ENCODE measurements at places on chromosomes 7 and 10.

GRCh38 chr7:34759477-34760125, 101.6 kb downstream of the NPSR1 start:
- DNase-seq: peak; percentile 51

GRCh38 chr7:117827862-117828261, 45.4 kb downstream of the CTTNBP2 start:
- DNase-seq: no peak

DNA sequence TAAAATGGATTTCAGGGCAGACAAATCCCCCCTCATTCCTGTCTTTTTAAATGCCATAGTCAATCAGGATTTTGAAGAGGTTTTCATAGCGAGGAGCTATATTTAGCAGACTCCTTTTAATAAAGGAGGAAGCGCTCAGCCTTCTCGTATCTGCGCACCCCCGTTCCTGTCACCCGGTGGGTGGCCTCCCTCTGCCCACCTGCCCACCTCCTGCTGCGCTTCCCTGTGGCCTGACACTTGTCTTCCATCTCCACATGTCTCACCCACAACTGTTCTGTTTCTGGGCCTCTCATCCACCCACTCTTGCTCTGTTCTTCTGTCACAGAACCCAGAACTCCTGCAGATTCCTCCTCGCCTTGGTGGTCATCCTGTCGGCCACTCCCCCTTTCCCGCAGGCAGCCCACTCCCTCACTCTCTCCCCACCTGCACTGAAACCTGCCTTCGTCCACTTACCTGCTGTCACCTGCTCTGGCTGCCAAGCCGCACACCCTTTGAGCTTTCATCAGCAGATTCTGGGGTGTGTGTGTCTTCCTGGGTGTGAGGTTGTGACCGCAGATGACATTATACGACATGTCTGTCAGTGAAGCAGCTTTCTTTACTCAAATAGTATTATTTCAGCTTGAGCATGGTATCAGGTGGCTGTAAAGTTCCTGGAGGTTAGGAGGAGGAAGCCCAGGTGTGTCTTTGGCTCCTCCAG, 163.5 kb upstream of the AGK start:
- no peak for DNase-seq

DNA sequence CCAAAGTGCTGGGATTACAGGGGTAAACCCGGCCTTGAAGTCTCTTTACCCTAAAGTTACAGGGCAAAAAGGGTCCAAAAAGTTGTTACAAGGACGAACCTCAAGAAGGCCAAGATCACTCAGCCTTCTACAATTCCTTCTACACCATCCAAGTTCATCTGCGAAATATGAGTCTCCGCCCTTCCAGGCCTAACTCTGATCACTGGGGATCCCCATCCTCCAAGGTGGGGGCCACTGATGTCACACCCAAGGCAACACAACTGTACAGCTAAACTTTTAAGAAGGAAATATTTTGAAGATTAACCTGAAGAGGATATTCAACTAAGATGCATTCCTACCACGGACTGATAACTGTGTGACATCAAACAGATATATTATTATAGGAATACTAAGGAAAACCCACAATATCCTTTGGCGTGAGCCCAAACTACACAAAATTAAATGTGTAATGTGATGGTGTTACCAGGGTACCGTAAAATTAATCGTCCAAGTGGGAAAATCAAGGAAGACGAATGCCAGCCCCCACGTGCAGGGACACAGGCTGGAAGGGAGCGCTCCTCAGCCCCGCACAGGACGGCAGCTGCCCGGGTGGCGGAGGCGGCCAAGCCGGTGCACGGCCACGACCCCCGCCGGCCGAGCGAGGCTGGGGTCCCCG, 1.0 kb downstream of the PAXIP1 start:
- peak; percentile 12 for DNase-seq

- DNase-seq: no peak
Measured at GRCh38 chr10:4885162-4885561, 59.2 kb downstream of the AKR1E2 start.

DNA sequence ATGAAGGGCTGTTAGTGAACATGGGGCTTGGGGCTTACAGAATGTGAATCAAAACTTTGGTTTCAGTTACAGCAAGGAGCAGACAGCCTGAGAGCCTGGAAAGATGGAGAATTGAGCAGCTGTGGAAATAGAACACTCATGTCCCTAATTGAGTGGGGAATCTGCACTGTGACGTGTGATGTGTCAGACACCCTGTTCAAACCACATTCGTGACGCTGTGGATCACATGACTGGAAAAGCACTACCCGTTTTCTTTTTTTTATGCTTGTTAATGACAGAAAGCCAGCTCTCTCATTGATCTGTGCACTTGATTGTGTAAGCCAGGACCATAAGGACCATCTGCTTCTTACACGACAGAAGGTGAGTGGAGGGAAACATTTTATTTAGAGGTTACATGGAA, 15.1 kb upstream of the TBX20 start:
- DNase-seq: no peak

- DNase-seq: no peak
Measured at GRCh38 chr7:117916309-117916708, 43.1 kb upstream of the CTTNBP2 start.

GRCh38 chr7:25180592-25180923, 47.7 kb downstream of the NPVF start:
- no peak for DNase-seq

GRCh38 chr7:130149281-130150139, 55.7 kb downstream of the TMEM209 start:
- peak; percentile 67 for DNase-seq

DNA sequence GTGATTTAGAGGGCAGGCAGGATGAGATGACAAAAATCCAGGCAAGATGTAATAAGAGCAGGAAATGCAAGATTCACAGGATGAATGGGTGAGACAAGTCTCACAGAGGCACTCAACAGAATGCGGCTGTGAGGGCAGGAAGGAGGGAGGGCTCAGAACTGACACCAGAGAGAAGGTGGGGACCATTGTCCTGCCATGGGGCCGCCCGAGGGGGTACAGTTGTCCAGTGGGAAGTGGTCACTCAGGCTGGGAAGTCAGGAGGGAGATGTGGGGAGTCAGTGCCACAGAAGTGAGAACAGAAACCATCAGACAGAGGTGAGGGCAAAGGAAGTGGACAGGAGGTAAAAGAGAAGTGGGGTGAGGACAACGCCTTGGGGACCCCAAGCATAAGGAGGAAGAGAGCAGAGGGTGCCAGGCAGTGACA, 8.9 kb downstream of the HIP1 start:
- DNase-seq: no peak

DNA sequence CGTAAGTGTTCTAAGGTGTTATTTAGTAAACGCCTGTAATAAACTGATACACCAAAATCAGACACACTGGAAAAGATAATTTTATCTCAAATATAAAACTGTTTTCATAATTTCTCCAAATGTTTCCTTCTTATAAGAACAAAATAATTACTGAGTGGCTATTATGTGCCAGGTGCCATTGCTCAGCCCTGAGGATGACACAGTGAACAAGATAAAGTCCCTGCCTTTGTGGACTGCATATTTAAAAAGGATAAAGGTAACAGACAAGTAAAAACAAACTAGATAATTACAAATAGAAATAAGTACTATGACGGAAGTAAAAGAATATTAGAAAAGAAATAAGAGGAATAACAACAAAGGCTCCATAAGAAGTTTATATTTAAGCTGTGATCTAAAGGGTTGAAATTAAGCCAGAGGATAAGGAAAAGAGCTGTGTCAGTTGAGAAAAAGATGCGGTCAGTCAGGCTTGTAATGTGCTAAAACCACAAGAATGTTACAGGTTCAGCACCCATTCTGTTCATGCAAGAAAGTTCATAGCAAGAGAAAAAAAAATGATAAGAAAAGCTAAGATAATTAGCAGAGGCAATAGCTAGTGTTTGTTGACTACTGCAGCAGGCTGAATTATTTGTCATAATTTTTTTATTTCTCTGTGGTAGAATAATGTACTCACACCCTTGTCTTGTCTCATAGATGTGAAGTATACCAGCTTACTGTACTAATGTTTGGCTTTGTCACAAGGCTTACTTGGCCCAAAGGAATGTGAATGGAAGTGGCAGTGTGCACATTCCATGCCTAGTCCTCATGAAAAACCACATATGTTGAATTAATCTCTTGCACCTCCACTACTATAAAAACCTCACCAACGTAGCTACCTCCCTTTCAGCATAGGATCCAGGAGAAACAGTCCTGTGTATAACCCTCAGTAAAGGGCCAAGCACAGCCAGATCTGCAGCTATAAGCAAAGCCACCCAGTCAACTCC, 75.1 kb downstream of the CRPPA start:
- DNase-seq: no peak

- DNase-seq: no peak
Measured at GRCh38 chr7:140126435-140127034, 50.2 kb downstream of the KDM7A start.

DNA sequence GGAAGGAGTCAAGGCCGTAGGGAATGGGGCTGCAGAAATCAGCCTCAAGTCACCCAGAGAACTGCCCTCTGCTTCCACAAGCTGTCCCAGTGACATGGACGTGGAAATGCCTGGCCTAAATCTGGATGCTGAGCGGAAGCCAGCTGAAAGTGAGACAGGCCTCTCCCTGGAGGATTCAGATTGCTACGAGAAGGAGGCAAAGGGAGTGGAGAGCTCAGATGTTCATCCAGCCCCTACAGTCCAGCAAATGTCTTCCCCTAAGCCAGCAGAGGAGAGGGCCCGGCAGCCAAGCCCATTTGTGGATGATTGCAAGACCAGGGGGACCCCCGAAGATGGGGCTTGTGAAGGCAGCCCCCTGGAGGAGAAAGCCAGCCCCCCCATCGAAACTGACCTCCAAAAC, 50.2 kb upstream of the PDCD4 start:
- DNase-seq: no peak

GRCh38 chr10:48926764-48927540, 12.7 kb downstream of the LRRC18 start:
- no peak for DNase-seq

DNA sequence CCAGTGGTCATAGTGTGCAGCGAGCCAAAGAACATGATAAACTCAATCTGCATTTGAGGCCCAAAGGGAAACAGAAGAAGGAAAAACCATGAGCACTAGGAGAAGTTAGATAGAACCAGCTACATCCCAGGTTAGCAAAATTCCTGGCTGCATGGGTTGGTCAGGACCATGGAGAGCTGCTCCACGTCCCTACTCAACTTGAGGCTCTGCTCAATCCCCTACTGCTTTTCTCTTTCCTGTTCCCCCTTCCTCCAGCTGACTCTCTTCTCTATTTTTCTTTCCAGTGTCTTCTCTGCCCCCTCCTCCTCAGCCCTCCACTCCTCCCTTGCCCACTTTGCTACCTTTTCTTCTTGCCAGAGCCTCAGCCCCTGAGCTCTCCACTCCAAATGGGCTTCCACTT, 21.9 kb upstream of the VSIR start:
- peak; percentile 22 for DNase-seq

- DNase-seq: no peak
Measured at GRCh38 chr7:31648288-31648687, 38.7 kb upstream of the PPP1R17 start.

DNA sequence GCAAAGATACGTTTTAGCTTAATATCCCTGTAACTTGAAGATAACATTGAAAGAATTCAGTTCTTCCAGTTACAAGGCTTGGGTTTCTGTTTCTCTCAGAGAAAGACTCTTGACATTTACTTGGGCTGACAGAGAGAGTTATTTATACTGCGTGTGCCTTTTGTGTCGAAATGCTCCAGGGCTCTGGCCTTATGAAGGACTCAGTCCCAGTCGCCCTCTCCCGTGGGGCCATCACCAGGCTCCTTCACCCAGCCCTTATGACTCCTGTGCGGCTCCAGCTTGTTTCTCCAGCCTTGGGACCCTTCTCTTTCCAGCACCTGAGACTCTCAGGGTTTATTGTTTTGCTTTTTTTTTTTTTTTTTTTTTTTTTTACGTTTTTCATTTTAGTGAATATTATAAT, 242.3 kb upstream of the DKK1 start:
- DNase-seq: no peak

- DNase-seq: no peak
Measured at GRCh38 chr10:52466464-52466863, 152.4 kb downstream of the DKK1 start.

DNA sequence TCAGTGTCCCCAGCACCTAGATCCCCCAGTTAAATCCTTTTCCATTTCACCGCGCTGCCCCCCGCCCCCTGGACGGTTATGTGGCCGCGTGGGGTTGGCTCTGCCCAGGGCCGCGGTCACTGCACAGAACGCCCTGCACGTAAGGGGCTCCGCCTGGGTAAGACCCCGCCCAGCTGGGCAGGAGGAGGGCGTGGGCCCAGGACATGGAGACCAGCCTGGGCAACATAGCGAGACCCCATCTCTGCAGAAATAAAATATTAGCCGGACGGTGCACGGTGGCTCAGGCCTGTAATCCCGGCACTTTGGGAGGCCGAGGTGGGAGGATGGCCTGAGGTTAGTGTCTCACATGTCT, 650 bp upstream of the ZFAND2A start:
- no peak for DNase-seq

GRCh38 chr7:8152489-8153192, 109.3 kb downstream of the ICA1 start:
- no peak for DNase-seq

DNA sequence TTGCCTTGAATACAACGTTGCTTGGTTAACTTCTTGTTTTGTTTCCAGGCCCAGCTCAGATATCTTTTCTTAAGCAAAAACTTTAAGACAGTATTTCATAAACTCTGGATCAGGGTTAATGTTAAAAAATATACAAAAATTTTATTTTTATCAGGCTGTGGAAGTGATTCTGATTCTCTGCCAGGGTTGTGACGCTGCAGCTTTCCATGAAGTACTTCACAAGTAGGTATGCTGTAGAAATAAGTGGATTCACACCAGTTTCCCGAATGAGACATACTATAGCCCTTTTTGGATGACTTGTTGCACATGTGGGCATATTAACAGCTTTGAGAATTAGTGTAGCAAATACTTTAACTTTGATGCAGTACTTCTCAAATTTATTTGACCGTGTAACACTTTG, 70.1 kb downstream of the CDK14 start:
- DNase-seq: no peak

DNA sequence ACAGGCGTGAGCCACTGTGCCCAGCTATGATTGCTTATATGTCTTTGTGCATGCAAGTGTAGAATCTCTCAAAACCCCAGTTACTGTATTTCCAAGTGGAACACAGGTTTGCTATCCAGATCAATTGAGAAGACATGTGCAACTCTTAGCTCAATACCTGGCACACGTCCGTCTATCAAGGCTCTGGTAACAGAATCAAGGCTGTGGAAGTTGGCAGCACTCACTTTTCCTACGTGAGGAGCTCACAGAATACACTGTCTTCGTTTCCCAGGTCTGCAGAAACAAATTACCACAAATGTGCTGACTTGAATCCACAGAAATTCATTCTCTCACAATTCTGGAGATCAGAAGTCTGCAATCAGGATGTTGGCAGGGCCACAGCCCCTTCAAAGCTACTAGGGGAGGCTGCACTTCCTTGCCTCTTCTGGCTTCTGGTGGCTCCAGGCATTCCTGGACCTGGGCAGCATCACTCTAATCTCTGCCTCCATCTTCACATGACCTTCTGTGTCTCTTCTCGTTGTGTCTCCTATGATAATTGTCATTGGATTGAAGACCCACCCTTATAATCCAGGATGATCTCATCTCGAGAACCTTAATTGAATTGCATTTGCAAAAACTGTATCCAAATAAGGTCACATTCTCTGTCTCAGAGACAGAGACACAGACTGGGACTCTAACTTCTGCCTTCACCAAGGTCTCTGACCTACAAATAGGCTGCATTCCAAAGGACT, 84.8 kb upstream of the C7orf33 start:
- DNase-seq: no peak

GRCh38 chr7:30424506-30424905, 54.1 kb downstream of the NOD1 start:
- DNase-seq: no peak

All from kidney capillary endothelial cell (primary cell).